ENCODE measurements at places on chromosomes 12 and 14. TPM values are rescaled to one million over a fixed set of nuclear protein-coding genes. Genes with fewer than 3 reads are reported as not detected.

DNA sequence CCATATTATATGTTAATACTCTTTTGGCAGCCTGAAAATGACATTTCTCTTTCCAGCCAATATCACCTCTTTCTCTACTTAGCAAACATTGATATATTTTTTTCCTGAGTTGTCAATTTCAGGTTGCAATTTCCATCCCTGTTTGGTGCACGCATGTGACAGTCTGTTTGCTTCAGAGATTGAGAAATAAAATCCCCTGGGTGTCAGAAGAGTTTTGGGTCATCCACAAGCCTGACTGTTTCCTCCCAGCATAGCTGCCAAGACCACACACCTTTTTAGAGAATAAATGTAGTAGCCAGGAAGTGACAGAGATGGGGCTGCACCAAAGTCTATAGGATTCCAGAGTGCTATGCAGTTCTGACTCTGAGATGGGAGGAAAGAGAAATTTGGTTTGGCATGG is 144.9 kb upstream of the NOS1 start:
- DNase-seq, result no peak

GRCh38 chr14:55610713-55611370 is 30.8 kb downstream of the KTN1 start:
- DNase-seq, result no peak

DNA sequence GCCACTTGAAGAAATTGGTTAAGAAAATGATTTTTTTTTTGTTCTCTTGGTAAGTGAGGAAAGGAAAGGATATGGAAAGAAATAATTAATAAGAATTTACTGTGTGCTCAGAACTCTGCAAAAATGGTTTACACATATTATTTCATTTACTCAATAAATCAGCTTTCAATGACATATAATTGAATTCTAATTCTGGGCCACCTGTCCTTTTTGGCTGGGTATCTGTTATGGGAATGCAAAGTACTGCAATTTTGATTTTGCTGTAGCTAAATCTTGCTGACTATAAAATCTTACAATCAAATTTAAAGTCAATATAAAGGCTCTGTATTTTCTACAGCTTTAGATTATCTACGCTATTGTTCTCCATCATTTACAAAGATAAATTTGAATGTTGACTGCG is 147.1 kb downstream of the GRIP1 start:
- DNase-seq, result no peak

DNA sequence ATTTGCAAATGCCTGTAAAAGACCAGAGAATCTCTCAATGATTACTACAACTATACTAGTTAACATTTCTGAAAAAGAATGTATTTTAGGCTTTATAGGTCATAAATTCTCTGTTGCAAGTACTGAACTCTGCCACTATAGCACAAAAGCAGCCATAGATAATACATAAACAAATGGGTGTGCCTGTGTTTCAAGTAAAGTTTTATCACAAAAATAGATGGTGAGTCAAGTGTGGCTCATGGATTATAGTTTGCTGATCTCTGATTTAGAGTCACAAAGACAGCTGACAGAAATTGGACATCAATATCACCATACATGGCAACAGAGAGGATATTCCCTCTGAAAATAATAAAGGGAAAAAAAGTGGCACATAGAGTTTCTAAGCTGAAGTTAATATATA is 68.1 kb downstream of the FSCB start:
- DNase-seq, result no peak

- no peak for DNase-seq
Measured at GRCh38 chr12:94390130-94390485, 69.6 kb downstream of the CEP83 start.

PLEKHG7 gene
- total RNA-seq, result 0.63 TPM

NDUFA9 gene
- 109 TPM for total RNA-seq

PHETA1 gene
- total RNA-seq, result 3.8 TPM

Data from natural killer cell (primary cell).